ENCODE measurements at places on chromosomes 5 and 9. TPM values are rescaled to one million over a fixed set of nuclear protein-coding genes. Genes with fewer than 3 reads are reported as not detected.

DNA sequence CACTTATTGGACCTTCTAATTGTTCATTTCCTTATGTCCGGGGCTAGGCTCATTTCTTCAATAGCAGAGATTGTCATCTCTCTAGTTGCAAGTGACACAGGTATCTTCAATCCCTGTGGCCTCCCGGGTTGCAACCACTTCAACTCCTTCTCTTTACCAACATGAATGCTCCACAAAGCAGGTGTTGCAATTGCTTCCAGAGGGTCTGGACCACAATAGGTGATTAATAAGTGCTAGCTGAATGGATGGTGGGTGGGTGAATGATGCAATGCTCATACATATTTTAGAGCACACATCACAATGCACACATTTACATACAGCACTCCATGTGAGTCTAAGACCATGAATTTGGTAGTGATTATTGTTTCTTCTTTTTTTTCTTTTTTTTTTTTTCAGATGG, 2.6 kb downstream of the CEMIP2 start:
- 0 out of 2 replicates have a peak, but pooled peaks cover 1% of the 10 kb centered on the region for H3K27me3 ChIP-seq
- H3K36me3 ChIP-seq, result no peaks in the 10 kb centered on the region
- H3K27ac ChIP-seq, result no peak overlapping the region
- peak; percentile 72 for DNase-seq
- H3K4me3 ChIP-seq, result no peak overlapping the region

- H3K4me3 ChIP-seq, result no peak overlapping the region
- no peaks in the 10 kb centered on the region for H3K36me3 ChIP-seq
- H3K4me1 ChIP-seq, result no peaks in the 10 kb centered on the region
- H3K27me3 ChIP-seq, result peaks cover 1% of the 10 kb centered on the region
Observed at GRCh38 chr5:15463231-15463980, 36.6 kb upstream of the FBXL7 start.

RGS7BP gene
- not detected for total RNA-seq

EQTN gene
- total RNA-seq, result not detected

ARRDC1 gene
- 7.8 TPM for total RNA-seq

GRCh38 chr5:178372142-178372571, 139.6 kb upstream of the PHYKPL start:
- no peak for DNase-seq
- H3K27ac ChIP-seq, result no peak overlapping the region

NEUROG1 gene
- total RNA-seq, result not detected

- H3K27me3 ChIP-seq, result no peaks in the 10 kb centered on the region
- H3K36me3 ChIP-seq, result no peaks in the 10 kb centered on the region
- peak; percentile 28 for DNase-seq
- no peak overlapping the region for H3K27ac ChIP-seq
Observed at GRCh38 chr9:3951161-3951665, 348.7 kb downstream of the GLIS3 start.

ENTREP1 gene
- total RNA-seq, result not detected

SV2C gene
- total RNA-seq, result not detected

SPINK7 gene
- not detected for total RNA-seq

DNA sequence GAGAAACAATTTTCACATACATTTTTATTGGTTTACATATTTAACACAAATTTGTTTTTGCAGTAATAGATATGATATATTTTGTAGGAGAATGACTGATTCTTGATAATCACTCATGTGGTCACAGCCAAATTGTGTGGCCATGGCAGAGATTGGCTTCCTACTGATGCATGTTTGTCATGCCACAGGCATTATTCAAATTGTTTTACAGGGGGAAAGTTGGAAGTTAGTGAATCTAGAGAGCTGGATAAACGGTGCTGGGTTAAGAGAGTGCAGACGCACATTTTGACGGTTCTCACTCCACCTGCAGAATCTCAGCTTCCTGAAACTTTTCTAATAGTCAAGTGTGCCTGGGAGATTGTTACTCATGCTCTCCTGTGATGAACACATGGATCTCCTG, 91.1 kb upstream of the FBN2 start:
- H3K36me3 ChIP-seq, result no peaks in the 10 kb centered on the region
- peaks cover 9% of the 10 kb centered on the region for H3K4me1 ChIP-seq
- no peak for DNase-seq
- H3K4me3 ChIP-seq, result no peak overlapping the region
- H3K27me3 ChIP-seq, result no peaks in the 10 kb centered on the region

GRCh38 chr5:37111426-37112382, 137.5 kb downstream of the CPLANE1 start:
- no peaks in the 10 kb centered on the region for H3K27me3 ChIP-seq
- no peak overlapping the region for H3K27ac ChIP-seq
- H3K36me3 ChIP-seq, result peaks cover 20% of the 10 kb centered on the region
- H3K4me3 ChIP-seq, result no peak overlapping the region
- H3K4me1 ChIP-seq, result no peaks in the 10 kb centered on the region

SHROOM1 gene
- 1.4 TPM for total RNA-seq

- H3K4me3 ChIP-seq, result no peak overlapping the region
- no peaks in the 10 kb centered on the region for H3K27me3 ChIP-seq
- H3K4me1 ChIP-seq, result no peaks in the 10 kb centered on the region
- H3K27ac ChIP-seq, result no peak overlapping the region
- no peak for DNase-seq
Observed at GRCh38 chr5:90184764-90185163, 224.8 kb downstream of the CETN3 start.

- no peak overlapping the region for H3K27ac ChIP-seq
- H3K4me3 ChIP-seq, result no peak overlapping the region
- no peaks in the 10 kb centered on the region for H3K36me3 ChIP-seq
- no peaks in the 10 kb centered on the region for H3K27me3 ChIP-seq
- DNase-seq, result no peak
Observed at GRCh38 chr9:76526026-76526425, 67.0 kb downstream of the GCNT1 start.
